ENCODE measurements at places on chromosomes 2 and 18. TPM values are rescaled to one million over a fixed set of nuclear protein-coding genes. Genes with fewer than 3 reads are reported as not detected.

Gene GREB1
- 723 TPM for total RNA-seq

Gene IL1B
- 1.5 TPM for total RNA-seq

Gene SPC25
- total RNA-seq: 0.84 TPM

Gene RNPEPL1
- total RNA-seq: 15.1 TPM

Gene TRIB2
- total RNA-seq: 68.1 TPM

Gene HDHD2
- 36.7 TPM for total RNA-seq

Gene ARHGEF4
- total RNA-seq: 18.0 TPM

Gene DIS3L2
- total RNA-seq: 52.0 TPM

DNA sequence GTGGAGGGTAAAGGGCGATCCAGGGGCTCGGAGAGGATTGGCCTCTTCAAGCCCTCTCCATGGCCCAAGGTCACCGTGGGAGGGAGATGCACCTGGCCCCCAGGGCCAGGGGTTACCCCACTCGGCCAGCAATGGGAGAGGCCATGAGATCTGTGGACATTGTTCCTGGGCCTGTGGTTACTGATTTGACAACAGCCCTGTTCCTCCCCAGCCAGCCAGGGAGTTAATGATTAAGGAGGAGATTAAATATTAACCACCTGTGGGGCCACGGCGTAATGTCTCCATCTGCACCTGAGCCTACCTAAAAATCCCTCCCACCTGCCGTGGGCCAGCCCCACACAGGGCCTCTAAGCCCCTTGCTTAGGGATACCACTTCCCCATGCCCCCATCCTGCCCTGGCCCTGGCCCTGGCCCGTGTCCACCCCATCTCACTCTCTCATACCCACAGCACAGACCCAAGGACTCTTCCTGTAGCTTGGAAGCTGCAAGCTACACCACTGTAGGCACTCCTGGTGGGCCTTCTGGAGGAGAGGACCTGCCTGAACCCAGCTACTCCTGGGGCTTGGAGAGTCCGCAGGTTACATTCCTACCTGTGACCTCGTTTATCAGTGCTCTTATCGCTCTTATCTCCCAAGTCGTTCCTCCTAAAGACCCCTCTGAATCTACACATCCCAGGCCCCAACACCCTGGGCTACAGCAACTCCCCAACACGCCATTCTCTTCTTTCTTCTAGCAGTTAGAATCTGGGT is 32.1 kb downstream of the ZFP36L2 start:
- no peak for DNase-seq

GRCh38 chr18:58228176-58228575 is 184.2 kb downstream of the NEDD4L start:
- no peak for DNase-seq

DNA sequence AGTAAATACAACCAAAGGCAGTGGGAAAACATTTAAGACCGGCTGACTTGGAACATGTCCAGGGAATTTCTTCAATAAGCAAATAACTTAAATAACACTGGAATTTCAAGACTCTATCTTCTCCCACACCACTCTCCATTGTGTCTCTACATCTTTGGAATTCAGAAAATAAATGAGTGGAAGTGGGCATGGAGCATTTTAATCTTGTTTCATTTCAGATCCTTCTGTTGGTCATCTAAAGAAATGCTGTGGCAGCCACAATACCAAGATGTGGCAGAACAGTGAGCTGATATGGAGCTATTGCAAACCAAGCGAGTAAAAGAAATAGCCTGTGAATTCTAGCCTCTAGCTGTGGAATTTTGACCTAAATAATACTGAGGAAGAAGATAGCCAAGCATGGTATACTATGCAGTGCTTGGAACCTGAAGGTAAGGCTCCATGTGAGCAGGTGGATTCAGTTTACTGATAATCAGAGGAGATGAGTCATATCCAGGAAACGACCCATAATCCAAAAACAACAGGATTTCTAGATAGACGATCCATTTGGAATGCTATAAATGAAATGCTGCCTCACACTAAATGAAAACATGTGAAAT is 157.1 kb upstream of the SCN7A start:
- no peak for DNase-seq

DNA sequence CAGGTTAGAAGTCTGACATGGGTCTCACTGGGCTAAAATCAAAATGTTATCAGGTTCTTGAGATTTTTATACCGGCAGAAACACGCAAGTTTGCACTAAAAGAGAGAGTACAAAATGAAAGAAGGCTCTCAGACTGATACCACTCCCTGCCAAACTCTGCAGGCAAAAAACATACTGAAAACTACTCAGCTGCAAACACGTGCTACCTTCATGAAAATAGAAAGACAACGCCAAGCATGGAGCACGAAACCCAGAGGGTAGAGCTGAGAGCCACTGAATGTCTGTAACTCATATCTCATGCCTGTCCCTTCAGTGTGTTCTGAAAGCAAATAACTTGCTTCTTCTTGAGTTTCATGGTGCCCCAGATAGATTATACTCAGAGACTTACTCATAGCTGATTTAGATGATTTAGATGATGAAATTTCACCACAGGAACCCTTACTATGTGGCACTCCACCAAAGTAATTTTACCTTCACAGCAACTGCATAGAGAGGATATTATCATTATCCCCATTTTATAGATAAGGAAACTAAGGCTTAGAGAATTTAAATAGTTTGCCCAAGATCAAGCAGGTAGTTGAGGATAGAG is 313.0 kb upstream of the SLC39A10 start:
- DNase-seq: no peak

DNA sequence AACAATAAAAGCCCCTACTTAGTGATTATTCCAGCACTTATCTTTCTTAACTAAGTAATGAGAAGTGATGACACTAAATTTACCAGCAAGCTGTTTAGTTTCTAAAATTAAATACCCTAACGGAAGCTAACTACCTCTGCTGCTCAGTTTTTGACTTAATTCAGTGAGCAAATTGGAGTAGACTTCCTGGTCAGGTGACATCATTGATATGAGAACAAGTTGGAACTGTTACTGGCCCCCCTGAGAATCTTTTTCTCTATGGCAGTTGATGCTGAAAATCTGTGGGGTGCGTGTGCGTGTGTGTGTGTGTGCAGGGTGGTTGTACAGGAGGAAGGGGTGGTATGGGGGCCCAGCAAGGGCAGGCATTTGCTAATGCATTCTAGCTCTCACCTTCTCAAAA is 35.5 kb upstream of the BMP10 start:
- no peak for DNase-seq

GRCh38 chr2:196220671-196221070 is 49.3 kb upstream of the STK17B start:
- DNase-seq: no peak

GRCh38 chr2:142741764-142742269 is 135.6 kb upstream of the KYNU start:
- no peak for DNase-seq

DNA sequence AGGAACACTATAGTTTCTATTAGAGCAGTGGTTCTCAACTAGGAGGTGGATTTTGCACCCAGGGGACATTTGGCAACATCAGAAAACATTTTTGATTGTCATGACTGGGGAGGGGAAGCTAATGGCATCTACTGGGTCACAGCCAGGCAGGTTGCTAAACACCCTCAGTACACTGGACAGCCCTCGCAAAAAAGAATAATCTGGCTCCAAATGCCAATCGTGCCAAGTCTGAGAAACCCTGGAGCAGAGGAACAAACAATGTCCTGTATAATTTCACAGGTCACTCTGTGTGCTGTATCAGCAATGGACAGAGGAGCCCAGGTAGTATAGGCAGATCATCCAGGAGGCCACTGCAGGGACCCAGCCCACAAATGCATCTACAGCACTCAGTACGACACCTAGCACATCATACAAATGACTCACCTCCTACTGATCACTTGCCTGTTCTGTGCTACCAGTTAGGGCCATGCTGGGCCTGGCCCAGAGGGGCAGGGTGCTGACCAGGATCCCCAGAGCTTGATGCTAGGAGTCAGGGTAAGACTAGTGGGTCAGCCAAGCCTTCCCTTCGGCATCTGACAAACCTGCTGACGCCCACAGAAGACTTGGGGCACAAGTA is 37.6 kb downstream of the SFXN5 start:
- no peak for DNase-seq

- no peak for DNase-seq
Measured at GRCh38 chr18:3554811-3555427, 104.9 kb downstream of the TGIF1 start.

GRCh38 chr2:203490391-203490790 is 44.7 kb downstream of the RAPH1 start:
- DNase-seq: no peak

- no peak for DNase-seq
Measured at GRCh38 chr2:114968748-114969400, 526.4 kb downstream of the DPP10 start.

GRCh38 chr2:104866122-104866864 is 12.4 kb downstream of the POU3F3 start:
- no peak for DNase-seq

DNA sequence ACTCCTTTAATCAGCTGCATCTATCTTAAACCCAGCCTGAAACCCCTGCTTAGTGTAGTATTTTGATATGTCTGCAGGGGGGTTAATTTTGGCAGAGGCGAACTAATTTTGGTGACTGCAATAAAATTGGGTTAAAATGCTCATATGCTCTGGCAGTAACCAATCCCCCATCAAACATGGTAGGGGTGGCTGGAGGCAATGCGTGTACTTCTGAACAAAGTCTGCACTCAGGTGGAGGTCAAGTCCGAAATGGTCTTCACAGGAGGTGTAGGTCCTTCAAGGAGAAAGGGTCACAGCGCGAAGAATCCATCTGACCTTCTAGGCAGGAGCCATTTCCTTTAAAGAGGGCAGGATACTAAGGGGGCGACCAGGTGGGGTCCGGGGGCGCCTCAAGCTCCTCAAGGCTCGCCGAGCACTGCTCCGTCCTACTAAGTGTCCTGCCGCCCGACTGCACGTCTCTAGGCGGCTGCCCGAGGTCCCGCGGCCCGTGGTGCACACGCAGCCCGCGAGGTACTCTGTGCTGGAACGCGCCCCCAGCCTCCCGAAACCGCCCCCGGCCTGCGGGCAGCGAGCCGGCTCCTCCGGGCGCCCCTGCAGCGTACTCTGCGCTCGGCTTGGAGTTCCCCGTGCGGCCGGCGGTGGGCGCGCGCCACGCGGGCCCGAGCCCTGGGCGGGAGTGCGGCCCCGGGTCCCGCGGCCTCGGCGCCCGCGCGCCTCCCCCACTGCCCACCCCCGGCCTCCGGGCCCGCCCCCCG is 1.7 kb upstream of the LDLRAD4 start:
- DNase-seq: no peak

DNA sequence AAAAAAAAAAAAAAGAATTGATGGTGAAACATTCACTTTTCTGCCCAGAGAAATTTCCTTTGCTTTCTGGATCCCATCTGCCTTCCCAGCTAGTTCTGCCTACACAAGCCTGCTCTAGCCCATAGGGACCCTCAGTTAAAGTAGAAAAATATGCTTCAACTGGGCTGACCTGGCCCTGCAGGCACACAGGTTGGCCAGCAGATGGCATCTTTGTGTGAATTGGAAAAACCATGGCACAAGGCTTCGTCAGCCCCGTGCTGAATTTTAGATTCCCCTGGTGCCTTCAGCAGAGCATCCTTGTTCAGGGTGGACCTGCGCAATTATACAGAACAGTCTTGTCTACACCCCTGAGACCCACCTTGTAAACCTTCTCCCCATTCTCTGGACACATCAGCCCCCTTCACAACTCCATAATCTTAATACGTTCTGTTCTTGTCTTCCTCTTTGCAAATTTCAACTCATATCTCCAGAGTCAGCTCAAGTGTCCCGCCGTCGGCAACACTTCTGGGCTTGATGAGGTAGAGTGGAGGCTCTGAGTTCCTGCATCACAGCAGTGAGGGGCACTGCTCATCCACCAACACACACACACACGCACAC is 114.5 kb downstream of the INSIG2 start:
- no peak for DNase-seq

- DNase-seq: no peak
Measured at GRCh38 chr2:170878505-170878904, 50.5 kb upstream of the GORASP2 start.

GRCh38 chr2:119408221-119408619 is 23.4 kb upstream of the TMEM37 start:
- no peak for DNase-seq

DNA sequence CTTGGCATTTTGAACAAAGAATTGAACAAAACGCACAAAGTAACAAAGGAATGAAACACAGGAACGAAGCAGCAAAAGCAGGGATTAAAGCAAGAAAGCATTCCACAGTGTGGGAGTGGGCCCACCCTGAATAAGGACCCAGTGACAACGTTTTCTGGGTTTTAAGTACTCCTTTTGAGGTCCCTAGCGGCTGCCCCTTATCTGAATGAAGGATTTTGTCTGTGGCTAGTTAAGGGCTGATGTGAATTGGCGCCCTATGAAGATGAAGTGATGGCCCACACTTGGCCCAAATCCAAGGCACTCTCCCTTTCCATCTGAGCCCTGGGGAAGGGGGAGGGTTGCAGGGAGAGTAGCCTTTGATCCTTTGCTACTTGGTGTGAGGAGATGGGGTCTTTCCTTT is 7.8 kb upstream of the CCDC141 start:
- no peak for DNase-seq

GRCh38 chr2:40105593-40105992 is 326.5 kb upstream of the THUMPD2 start:
- DNase-seq: no peak

DNA sequence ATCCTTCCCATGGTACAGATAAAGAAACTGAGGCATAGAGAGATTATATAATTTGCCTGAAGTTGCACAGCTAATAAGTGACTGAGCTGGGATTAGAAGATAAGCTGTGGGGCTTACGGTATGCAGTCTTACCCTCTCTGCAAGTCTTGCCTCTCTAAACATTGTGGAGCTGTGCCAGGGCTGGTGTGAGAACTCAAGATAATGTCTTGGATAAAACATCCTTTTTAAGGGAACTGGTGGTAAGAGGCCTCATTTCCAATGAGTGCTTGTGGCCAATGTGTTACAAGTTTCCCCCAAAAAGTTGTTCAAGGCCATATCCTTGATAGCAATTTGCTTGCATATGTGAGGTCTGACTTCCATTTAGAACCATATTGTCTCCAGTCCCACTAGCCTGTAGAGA is 84.3 kb upstream of the ETAA1 start:
- no peak for DNase-seq

DNA sequence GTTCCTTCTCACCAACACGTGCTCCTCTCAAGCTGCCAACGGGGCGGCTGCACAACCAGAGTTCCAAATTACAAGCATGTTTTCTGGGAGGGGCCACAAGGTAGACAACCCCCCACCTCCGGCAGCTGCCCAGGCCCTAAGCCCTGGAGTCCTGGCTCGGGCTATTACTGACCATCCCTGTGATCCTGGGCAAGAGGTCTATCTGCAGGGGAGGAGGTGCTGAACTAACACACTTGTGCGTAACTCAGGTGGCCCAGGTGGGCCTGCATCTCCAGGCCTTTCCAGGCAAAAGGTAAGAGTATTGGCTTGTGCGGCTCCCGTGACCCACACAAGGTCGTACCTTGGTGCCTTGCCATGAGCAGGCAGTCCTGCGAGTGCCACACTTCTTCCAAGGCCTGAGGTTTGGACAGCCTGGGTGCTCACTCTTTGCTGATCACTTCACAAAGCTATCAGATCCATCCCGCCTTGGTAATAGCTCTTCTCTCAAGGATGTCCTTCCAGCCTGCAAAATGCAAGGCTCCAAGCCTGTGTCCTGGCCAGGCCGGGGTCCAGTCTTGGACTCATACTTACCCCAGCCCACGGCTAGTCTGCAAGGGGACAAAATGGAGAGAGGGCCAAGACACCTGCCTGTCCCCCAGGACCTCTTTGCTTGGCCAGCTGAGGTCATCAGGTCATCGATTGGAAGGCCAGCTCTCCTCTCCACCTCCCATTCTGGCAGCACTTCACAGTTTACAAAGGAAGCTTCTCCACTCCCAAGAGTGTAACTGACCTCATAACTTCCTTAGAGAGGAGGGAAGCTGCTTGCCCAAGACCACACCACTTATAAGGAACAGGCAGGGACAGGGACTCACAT is 33.9 kb downstream of the ADRA2B start:
- no peak for DNase-seq

GRCh38 chr2:204258890-204259289 is 286.4 kb upstream of the PARD3B start:
- no peak for DNase-seq
